NCI-H2081 (cell line): ENCODE measurements at places on chromosomes 11 and 22.

DNA sequence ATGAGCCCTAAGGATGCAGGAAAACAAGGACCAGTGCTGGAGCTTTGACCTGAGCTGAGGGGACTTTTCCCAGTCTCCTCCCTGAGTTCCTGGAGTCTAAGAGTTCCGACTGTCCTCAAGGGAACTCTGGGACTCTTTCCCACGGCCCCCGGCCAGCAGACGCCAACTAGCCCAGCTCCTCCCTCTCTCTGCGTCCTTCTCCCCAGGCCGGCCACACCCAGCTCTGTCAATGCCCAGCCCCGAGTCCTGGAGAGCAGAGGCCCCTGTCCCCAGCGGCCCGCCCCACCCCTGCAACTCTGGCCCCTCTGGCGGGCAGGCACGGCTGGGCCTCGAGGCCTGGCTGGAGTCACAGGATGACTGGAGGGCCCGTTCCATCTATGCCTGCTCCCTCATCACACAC is 29.8 kb downstream of the NECTIN1 start:
- DNase-seq: no peak

- DNase-seq: no peak
Measured at GRCh38 chr11:15864026-15864805, 492.1 kb downstream of the SOX6 start.

GRCh38 chr11:45045683-45046471 is 95.2 kb upstream of the TP53I11 start:
- DNase-seq: peak; percentile 44

- DNase-seq: no peak
Measured at GRCh38 chr11:3186166-3186953, 21.2 kb upstream of the OSBPL5 start.
